ENCODE measurements at places on chromosomes 16 and 17.

DNA sequence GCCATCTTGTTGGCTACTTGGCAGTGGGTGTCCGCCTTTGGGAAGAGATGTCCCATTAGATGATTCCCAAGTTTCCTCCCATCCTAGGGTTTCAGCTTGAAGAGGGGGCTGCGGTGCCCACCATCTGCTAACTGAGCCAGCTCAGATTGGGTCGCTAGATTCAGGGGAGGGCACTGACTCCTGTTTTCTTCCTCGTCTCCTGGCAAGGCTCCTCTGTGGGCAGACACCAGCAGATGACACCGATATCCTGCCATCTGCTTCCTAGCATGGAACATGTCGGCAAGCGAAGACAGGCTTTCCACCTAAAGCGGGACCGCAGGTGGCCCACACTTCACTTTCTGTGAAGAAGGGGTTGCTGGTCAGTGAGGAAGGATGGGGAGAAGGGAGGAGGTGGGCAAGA, 27.3 kb downstream of the C17orf75 start:
- no peak for DNase-seq

- no peak for DNase-seq
Measured at GRCh38 chr16:75097941-75098901, 18.4 kb downstream of the LDHD start.

GRCh38 chr17:82684228-82684841, 14.2 kb downstream of the RAB40B start:
- DNase-seq = no peak

GRCh38 chr17:76142585-76143041, 1.6 kb upstream of the FOXJ1 start:
- DNase-seq = no peak

GRCh38 chr16:83928341-83929055, 24.5 kb upstream of the OSGIN1 start:
- DNase-seq = peak; percentile 50

- no peak for DNase-seq
Measured at GRCh38 chr16:72530434-72530833, 358.5 kb upstream of the PMFBP1 start.

GRCh38 chr16:1762879-1763520, 8.3 kb downstream of the NME3 start:
- DNase-seq = no peak

DNA sequence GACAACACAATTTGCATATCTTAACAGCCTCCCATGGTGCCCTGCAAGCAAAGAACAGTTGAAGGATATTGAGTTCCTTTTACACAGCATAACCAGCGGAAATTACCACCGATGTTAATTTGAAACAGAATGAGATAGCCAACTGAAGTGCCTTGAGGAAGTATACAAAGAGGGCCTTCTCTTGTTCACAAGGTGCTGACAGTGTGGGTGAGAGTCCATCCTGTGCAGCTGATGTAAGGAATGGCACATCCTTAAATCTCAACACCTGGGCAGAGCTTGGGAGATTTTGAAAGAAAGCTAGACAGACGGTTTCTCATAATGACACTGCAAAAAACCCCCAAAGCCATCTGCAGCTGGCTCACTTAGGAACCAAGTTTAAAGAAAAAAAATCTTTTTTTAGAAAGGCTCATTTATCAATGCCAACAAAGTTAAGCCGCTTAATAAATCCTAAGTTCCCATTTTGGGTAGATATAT, 818.6 kb downstream of the KCNJ2 start:
- no peak for DNase-seq
